NCI-H526 (cell line): ENCODE measurements at places on chromosomes 1 and 21.

- DNase-seq = no peak
These were observed 64.8 kb upstream of the ATP5PO start for GRCh38 chr21:33980276-33980916.

- no peak for DNase-seq
These were observed 125.2 kb downstream of the MAP3K21 start for GRCh38 chr1:233452724-233453123.

- DNase-seq = no peak
These were observed 6.5 kb downstream of the ZNF644 start for GRCh38 chr1:91015358-91015780.

- DNase-seq = no peak
These were observed 193.8 kb downstream of the KCNH1 start for GRCh38 chr1:210940081-210940617.

GRCh38 chr1:47921935-47922415 lies 75.2 kb downstream of the TRABD2B start:
- DNase-seq = no peak

DNA sequence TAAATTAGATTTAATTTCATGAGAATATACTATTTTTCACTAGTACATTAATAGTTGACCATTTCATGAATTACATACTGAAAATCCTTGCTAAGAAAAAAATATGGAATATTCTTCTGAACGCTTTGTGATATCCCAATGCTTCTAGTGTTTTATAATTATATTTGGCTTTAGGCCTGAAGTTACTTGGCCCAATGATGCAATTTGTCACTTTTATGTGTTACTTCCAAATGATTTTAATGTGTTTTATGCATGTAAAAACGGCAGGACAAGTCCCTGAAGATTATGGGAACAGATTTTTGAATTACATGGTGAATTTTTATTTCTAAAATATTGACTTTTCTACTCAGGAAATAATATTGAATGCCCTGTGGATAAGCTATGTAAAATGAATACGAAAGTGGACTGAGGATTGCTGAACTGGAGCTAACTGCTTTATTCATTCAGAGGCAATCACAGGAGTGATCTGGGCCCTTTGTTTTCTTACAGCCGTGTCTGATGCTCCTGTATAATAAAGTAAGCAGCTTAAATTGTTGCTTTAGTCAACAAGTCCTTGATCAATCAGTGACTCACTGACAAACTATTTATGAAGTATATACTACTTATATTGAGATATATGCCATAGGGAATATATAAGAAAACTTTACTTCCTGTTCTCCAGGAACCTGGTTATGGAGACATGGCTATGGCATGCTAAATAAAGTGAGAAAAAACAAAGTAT lies 543.0 kb upstream of the RGS18 start:
- DNase-seq = no peak

DNA sequence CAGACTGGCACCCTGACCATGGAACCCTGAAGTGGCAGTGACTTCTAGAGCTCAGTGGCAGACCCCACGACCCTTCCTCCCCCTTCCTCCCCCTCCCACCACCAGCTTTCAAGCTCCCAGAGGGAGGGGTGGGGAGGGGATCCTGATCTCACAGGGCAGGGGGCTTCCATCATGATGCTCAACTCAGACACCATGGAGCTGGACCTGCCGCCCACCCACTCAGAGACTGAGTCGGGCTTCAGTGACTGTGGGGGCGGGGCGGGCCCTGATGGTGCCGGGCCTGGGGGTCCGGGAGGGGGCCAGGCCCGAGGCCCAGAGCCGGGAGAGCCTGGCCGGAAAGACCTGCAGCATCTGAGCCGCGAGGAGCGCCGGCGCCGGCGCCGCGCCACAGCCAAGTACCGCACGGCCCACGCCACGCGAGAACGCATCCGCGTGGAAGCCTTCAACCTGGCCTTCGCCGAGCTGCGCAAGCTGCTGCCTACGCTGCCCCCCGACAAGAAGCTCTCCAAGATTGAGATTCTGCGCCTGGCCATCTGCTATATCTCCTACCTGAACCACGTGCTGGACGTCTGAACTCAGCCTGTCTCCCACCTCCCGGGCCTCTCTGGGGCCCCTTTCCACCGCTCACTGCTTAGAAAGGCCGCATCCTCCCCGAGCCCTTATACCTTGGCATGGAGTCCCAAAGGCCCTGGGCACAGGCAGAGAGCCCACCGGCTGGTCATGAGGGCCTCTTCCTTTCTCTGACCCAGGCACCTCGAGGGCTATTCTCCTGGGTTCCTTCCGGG lies 3.9 kb downstream of the NHLH1 start:
- DNase-seq = no peak

- DNase-seq = no peak
These were observed 87.5 kb downstream of the DDX20 start for GRCh38 chr1:111843177-111843576.

DNA sequence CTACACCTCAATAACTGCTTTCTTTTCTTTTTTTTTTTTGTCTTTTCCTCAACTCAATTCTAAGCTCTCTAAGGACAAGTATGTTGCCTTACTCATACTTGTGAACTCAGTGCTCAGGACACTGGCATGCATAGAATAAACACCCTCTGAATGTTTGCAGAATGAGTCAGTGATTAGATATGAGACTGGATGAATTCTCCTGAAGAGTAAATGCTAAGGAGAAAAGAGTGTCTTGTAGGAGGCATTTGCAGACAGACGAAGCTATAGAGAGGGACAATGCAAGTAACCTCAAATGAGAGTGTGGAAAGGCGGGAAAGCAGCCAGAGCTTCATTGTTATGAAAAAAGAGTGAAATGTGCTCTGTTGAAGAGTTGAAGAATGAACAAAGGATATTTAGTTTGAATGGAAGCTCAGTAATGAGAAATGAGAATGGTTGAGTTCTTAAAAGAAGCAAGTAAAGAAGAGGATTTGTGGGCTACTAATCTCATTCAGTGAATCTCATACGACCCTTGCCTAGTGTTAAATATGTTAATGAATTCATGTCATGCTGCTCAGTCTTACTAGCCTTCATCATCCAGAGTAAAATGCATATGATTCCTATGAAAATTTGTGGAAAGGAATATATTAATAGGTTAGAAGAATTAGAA lies 166.1 kb upstream of the DPYD start:
- no peak for DNase-seq

DNA sequence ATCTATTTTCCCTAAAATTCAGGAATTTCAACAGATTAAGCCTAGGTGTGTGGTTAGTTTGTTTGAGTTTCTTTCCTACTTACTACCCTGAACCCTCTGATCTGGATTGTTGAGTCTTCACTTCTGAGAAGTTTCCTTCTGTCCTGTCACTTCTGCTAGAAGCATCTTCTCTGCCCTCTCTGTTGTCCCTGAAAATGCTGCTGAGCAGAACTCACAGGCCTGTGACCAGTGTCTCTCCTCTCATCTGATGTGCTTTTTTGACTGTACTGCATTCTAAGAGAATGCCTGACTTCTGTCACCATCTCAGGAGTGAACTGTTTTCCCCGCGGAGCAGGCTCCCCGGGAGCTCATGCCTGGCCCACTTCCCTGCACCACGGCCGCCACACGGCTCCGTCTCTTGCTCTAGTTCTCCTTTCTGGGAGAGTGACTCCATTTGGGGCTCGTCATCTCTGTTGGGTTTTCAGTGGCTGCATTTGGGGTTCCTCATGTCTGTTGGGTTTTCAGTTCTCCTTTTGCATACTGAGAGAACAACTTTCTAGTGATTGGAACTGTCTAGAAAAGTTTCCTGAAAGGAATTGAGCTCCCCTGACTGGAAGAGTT lies 77.9 kb downstream of the POFUT2 start:
- DNase-seq = no peak

DNA sequence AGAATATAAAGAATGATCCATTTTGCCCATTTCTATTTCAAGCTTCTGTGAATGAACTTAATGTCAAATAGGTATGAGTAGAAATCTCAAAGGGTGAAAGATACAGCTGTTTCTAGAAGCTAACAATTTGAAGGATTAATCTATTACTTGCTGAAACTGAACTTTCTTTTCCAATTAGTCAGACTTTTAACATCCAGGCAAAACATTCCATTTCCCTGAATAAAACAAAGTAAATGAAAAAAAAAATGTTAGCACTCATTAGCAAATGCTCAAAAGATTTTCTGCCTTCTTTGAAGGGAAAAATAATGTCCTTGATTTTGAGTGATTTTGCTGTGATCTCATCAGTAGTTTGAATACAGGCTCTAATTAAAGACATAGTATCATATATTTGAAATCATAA lies 447.6 kb upstream of the PRMT6 start:
- DNase-seq = no peak

DNA sequence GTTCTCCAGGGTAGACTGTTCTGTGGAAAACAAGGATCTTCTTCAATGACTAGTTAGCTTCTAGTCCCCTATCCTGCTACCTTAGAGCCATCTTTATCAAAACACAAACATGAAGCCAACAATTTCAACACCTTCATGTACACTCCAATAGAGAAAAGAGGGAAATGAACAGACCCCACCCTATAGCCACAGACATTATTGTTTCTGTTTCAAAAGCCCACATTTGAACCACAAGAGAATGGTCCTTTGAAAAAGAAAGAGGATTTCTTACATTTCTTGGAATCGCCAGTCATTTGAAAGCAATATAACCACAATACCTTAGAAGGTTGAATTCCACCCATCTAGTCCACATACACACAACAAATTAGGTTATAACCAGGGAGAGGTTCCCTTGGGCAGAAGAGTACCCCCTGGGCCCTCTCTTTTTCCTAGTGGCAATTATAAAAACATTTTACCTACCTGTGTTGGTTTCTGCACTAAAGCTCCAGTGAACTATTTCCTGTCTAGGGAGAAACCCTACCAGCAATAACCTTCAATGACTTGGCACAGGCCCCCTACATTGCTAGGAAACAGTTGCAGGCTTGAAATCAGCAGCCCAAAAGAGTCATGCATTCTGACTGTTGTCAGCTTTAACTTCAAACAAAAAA lies 2.7 kb upstream of the LPGAT1 start:
- DNase-seq = no peak

GRCh38 chr1:157249326-157249725 lies 111.1 kb upstream of the ETV3 start:
- no peak for DNase-seq

GRCh38 chr1:163834778-163835177 lies 513.0 kb downstream of the NUF2 start:
- no peak for DNase-seq

DNA sequence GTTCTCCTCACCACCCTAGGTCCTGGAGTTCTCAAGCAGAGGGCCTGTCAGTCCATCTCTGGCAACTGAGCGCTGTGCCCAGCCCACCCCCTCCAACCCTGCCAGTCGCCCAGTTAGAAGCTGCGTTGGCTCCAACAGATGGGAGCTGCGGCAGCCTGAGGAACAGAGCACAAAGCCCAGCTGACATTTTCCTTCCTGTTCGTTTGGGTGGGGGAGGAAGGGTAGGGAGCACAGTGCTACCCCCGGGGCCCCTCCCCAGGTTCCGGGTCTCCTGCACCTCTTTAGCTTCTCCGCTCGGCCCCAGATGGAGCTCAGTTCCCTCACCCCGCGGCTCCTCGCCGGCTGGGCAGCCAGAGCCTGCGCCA lies 1.4 kb downstream of the LRRN2 start:
- DNase-seq = no peak

GRCh38 chr1:169109561-169110134 lies 3.2 kb downstream of the ATP1B1 start:
- peak; percentile 95 for DNase-seq

- no peak for DNase-seq
These were observed 177.1 kb downstream of the ETS2 start for GRCh38 chr21:38982804-38983203.

DNA sequence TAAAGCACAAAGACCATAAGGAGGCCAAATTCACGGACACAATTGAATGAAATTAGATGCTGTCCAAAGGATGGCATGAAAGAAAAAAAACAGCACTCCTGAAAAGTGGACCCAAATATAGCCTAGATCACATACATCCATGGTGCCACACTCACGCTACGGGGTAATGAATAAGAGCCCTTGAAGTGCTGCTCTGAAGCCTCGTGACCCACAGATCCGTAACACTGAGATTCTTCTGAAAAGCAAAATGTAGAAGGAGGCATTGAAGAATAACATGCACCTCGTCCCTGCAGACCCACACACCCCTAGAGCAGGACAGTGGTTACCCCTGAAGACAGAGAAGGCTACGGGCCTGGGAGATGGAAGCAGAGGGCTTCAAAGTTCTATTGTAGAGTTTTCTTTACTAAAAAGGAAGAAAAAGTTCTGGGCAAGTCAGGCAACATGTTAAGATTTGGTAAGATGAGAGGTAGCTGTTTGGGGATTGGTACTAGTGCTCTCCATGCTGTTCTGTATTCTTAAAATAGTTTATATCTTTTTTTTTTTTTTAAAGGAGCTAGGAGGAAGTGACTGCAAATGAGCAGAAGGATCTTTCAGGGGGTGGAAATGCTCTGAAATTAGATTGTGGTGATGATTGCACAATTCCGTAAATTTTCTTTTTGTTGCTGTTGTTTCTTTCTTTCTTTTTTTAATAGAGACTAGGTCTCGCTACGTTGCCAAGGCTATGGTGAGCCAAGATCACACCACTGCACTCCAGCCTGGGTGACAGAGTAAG lies 4.1 kb upstream of the ITGB2 start:
- DNase-seq = no peak

DNA sequence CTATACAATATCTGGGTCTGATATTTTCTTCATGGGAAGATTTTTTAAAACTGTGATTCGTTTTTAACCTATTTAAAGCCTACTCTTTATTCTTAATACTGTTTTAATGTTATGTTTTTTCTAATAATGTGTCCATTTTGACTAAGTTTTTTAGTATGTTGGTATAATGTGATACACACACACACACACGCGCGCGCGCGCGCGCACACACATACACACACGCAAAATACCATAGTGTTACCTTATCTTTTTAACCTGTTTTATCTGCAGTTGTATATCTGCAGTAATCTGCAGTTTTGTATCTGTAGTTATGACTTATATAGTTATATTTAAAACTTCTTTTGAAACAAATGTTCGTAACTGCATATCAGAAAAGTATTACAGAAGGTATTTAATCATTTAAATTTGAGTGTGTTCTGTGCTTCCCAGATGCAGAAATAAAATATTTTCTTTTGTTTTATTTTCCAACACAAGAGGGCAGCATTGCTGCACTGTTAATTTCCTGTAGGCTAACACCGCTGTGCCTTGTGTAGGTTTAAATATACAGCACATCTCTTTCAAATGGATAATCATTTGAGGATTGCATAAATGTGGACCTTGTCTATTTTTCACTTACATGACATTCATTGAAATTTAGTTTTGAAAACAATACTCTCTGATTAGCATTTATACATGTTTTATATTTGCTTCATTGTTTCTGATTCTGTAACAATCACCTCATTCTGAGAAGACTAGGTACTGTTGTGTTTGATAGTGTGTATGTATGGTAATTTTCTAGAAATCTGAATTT lies 166.1 kb downstream of the PDE4B start:
- DNase-seq = peak; percentile 75
